Activated CD4-positive, alpha-beta T cell treated with anti-CD3 and anti-CD28 coated beads for 36 hours (primary cell): ENCODE measurements at places on chromosomes 4 and X. TPM values are rescaled to one million over a fixed set of nuclear protein-coding genes. Genes with fewer than 3 reads are reported as not detected.

Gene IL2
- 168 TPM for total RNA-seq

Gene TFE3
- total RNA-seq = 27.5 TPM

Gene SOD3
- total RNA-seq = not detected

Gene MAGEA8
- not detected for total RNA-seq

Gene IDUA
- 9.0 TPM for total RNA-seq

Gene PLXNB3
- 1.6 TPM for total RNA-seq

Gene NHSL2
- total RNA-seq = 0.21 TPM

Gene BEX1
- 0.39 TPM for total RNA-seq

Gene CDKL2
- total RNA-seq = 0.91 TPM

Gene CA5B
- 13.3 TPM for total RNA-seq

Gene PYURF
- 27.3 TPM for total RNA-seq

Gene ADGRG2
- not detected for total RNA-seq

Gene UFSP2
- total RNA-seq = 40.3 TPM

DNA sequence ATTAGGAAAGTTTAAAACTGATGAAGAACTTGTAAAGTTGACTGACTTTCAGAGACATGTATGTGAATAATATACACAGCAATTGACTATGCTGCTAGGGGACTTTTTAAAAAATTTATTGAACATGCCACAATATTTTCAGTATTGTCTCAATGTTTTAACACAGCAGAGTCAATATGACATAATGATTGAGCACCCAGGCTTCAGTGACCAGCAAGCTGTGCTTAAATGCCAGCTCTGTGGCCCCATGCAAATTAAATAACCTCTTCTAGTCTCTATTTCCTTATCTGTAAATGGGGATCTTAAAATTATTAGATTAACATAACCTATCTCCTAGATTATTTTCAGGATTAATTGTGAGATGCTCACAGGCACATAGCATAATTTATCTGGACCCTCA is 56.8 kb upstream of the TXK start:
- DNase-seq = no peak

GRCh38 chrX:44802613-44803012 is 41.2 kb upstream of the DUSP21 start:
- DNase-seq = no peak

GRCh38 chrX:153527208-153527607 is 9.8 kb downstream of the ATP2B3 start:
- no peak for DNase-seq

- DNase-seq = no peak
These were observed 95.2 kb upstream of the KLF3 start for GRCh38 chr4:38568768-38569167.

DNA sequence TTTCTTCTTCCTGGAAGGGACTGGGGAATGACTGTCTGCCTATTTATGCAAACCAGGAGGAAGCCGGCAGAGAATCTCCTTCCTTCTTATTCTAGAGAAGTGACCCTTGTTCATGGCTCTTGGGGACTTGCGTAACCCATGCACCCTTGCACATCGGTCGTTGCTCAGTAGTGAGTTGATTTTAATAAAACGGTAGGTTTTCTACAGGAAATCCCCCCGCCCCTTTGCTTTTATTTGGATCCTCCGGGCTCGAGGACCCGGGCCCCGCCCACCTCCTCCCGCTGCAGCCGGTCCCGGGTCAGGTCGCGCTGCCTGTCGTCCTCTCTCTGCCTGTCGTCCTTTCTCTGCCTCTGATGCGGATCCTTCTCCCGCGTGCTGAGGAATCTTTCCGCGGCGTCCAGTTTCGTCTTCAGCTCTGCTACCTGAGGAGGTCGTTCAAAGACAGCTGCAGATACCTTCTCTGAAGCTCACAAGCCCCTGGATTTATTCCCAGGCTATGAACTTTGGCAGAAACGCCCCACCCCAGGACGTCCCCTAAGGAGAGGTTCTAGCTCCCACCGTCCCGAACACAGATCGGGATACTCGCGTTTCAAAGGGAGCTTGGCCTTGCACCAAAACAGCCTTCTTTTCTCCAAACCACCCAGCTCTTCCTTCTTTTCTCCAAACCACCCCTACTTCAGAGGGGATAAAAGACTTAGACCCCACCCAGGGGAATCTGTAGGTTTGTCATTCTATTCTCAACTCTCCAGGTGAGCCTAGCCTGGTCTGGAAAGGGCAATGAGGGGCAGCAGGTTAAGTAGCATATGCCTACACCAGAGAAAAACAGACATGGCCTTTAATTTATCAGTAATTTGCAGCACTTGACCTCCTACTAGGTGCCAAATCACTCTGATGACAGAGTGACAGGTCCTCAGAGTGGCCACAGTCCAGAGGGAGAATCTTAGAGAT is 7.0 kb downstream of the TNIP3 start:
- peak; percentile 26 for DNase-seq

DNA sequence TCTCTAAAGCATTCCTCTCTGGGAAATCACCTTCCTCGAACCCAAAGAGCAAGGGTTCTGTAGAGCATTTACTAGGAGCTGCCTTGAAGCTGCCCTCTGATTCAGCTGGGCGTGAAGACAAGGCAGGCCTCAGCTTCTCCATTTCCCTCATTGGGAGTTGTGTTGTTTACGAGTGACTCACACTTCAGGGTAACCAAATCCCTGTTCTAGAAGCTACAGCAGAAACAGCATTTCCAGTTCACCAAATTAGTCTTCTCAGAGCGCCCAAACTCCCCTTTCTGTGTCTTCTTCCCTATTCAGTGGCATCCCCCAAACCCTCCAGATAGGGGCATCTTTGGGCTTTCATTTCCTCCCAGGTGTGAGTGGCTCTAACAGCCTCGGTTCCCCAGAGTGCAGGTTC is 863 bp upstream of the XPNPEP2 start:
- DNase-seq = peak; percentile 12

DNA sequence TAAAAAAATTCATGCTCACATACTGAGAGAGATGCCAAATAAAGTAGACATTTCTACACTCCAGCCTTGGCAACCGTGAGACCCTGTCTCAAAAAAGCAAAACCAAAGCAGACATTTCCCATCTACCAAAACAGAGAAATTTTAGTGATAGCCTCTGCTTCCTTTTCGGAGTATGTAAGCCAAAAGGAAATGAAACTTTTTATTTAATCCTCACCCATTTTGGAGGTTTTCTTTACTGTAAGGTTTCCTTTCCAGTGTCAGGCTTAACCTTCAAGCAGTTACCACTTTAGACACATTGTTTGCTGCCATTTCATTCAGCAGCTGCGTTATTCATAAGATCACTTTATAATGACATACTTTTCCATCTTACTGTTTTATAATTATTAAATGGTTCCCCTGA is 15.9 kb downstream of the ADD1 start:
- no peak for DNase-seq

DNA sequence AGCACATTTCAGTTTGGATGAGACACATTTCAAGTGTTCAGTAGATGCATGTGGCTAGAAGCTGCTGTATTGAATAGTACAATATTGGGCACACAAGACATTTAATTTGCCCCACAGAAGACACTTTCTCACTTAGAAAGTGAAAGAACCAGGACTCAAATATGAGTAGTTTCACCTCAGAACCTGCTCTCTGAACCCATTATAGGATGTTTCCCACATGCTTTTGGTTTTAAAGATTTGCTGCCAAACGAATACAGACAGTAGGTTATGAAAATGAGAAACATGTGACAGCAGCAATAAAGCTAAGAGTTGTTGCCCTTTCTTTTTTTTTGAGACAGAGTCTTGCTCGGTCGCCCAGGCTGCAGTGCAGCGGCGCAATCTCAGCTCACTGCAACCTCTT is 32.3 kb downstream of the C4orf54 start:
- no peak for DNase-seq

DNA sequence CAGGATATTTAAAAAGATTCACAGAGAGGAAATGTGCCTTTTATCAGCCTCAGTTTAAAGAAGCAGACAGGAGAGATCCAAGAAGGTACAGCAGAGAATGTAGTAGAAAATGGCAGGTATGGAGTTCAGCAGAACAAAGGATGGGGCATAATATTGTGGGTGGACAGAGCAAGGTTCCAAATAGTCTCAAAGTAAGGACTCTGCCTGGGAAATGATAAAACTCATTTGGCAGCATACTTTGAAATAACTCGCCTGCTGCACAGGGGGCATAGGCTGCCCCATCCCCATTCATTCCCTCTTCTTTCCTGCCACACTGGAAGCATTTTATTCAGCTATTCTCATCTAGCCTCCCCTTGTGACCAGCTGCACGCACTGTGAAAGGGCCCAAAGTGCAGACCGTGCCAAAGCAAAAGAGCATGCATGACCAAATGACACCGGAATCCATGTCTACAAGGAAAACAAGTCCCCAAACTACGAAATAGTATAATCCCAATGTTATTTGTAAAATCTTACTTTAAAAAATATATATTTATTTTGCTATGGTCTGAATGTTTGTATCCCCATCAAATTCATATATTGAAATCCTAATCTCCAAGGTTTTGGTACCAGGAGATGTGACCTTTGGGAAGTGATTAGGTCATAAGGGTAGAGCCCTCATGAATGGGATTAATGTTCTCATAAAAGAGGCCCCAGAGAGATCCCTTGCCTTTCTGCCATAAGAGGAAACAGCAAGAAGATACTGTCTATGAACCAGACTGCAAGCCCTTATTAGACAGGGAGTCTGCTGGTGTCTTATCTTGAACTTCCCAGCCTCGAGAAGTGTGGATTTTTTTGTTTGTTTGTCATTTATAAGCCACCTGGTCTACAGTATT is 77.4 kb upstream of the PRSS48 start:
- DNase-seq = no peak

GRCh38 chr4:13174001-13174400 is 310.1 kb downstream of the RAB28 start:
- no peak for DNase-seq

- DNase-seq = no peak
These were observed 765.4 kb upstream of the PCDH10 start for GRCh38 chr4:132383571-132384199.

DNA sequence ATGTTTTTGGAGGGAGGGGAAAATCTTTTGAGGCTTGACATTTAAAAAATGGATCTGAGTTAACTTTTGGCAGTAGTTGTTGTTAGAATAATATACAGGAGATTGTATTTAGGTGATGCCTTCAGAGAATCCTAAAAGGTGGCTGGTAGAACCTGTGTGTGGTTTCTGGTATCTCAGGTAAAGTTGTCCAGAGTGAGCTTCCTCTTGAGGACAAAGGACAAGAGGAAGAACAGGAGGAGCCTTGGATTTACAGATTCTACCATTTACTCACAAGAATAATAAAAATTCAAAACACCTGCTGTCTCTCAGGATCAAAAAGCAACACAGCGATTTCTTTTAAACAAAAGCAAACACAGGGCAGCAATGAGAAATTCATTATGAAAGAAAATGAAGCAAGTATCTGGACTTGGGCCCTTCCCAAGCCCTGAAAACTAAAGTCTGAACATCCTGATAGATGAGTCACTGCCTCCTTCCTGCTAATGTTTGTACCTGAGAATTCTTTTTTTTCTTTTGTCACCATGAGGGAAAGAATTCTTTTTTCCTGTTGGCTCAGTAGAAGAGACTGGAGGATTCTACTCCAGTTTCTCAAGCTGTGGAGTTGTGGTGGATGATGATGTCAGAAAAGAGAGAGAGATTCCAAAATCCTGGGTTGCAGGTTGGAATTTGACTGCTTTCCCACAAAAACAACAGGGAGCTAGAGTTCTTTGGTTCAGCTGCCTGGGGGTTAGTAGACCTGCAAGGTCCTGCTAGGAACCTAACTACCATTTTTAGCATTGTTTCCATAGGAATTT is 31.5 kb upstream of the RAPGEF2 start:
- DNase-seq = no peak

DNA sequence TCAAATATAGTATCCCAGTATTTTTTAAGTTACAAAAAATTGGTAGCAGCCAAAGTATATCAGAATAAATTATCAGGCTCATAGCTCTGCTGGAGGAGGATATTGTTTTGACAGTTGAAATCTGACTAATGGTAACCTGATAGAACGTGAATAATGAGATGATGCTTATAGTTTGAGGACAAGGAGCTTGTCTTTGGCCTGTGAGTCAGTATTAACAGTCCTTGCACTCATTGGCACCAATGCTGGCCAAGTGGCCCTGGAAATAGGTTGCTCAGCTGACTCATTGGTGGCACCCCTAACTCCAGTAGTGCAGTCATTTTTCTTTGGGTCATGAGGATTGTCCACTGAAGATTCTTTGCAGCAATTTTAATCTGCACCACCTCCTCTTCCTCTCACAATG is 203.3 kb upstream of the JADE1 start:
- no peak for DNase-seq

DNA sequence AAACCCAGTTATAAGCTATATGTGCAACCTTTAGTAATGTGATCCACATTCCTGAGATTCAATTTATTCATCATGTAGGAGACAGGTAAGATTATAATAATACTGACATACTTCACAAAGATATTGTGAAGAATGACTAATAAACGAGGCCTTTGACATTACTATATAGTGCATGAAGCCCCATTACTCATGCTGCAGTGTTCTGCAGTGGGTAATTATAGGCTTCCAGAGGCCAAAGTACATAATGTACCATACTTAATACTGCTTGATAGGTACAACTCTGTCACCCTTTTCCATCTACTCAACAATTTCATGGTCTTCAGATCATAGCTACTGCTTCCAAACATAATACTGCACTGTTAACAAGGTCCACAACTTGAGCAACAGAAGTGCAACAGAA is 68.9 kb downstream of the COL25A1 start:
- no peak for DNase-seq

GRCh38 chr4:157052429-157053040 is 23.4 kb upstream of the GLRB start:
- no peak for DNase-seq

DNA sequence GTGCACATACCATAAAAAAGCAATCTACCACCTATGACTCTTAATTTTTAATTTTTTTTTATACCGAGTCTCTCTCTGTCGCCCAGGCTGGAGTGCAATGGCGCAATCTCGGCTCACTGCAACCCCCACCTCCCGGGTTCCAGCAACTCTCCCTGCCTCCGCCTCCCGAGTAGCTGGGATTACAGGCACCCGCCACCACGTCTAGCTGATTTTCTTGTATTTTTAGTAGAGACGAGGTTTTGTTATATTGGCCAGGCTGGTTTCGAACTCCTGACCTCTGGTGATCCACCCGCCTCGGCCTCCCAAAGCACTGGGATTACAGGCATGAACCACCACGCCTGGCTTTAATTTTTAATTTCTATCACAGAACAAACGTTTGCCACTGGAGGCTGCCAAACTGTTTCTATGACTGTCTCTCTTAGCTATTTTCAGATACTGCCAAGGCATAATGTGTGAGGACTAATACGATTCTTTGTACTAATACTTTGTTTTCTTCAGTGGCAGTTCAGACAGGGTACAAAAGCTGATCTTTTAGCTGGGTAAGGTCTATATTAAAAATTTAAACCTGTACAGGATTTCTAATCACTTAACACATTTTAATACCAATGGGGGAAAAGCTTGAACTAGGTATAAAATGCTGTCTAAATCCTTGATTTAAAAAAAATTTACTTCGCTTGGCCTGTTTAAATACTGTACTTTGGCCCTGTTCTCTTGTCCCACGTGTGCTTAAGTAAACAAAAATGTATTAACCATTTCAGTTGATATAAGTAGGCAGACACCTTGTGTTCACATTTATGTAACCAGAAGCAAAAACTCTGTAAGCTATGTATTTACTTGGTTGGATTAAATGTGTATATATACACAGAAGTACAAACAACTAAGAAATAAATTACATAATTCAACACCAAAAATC is 2.3 kb downstream of the PGRMC2 start:
- DNase-seq = no peak

- no peak for DNase-seq
These were observed 219.7 kb upstream of the TENM3 start for GRCh38 chr4:182023469-182023868.
